ENCODE measurements at places on chromosomes 16 and 17.
A peak's percentile ranks its signal among the peaks of the same experiment; 100 is the strongest.

DNA sequence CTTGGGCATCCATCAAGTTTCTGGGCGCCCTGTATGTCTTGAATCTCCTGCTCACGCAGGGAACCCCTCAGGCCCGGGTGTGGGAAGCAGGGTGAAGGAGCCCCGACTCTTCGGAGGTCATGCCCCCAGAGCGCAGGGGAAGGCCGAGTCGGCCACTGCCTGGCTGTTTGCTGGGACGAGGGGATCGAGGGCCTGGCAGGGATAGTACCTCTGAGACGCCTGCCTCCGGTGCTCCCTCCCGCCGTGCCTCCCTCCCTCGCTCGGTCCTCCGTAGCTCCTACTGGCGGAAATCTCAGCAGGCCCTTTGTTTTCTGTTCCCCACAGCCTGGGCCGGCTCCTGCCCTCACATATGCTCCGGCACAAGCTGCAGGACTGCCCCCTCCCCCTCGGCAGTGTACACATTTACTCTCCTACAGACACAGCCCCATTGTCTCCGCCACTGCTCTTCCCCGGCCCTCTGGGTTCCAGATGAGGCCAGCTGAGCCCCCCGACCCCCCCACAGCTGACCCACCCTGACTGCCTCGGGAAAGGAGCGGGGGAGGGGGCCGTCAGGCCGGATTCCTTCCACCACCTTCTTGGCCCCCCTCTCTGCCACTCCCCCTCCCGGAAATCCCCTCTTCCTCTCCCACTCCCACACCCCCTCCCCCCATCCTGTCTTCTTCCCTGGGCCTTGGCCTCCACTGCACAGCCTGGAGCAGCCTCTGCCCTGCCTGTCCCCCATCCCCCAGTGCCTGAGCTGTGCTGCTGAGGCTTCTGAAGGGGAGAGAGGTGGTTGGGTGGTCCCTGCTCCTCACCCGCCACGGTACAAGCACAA is 1.4 kb downstream of the TRAF4 start:
- no peak for DNase-seq

GRCh38 chr17:4407851-4408250 is 25.9 kb upstream of the SPNS3 start:
- no peak for DNase-seq

- no peak for DNase-seq
These were observed 8.3 kb downstream of the SLC5A10 start for GRCh38 chr17:18960241-18960665.

- no peak for DNase-seq
These were observed 63.7 kb downstream of the SIAH1 start for GRCh38 chr16:48321317-48322036.

DNA sequence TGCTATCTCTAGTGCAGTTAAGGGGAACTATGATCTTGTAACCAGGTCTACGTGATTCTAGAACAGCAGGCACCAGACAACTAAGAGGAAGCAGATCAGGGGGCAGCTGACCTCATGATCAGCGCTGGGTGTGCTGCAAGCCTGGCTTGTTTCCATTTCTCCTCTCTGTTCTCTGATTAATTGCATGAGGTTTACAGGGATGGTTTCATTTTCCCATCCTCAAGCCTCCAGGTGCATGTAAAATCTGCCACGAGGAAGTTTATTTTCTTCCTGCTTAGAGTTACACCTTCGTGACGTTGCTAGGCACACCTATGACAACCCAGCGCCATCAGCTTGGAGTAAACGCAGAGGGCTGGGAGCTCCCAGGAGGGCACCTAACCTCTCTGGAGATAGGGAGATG is 4.3 kb upstream of the NUPR1 start:
- no peak for DNase-seq

DNA sequence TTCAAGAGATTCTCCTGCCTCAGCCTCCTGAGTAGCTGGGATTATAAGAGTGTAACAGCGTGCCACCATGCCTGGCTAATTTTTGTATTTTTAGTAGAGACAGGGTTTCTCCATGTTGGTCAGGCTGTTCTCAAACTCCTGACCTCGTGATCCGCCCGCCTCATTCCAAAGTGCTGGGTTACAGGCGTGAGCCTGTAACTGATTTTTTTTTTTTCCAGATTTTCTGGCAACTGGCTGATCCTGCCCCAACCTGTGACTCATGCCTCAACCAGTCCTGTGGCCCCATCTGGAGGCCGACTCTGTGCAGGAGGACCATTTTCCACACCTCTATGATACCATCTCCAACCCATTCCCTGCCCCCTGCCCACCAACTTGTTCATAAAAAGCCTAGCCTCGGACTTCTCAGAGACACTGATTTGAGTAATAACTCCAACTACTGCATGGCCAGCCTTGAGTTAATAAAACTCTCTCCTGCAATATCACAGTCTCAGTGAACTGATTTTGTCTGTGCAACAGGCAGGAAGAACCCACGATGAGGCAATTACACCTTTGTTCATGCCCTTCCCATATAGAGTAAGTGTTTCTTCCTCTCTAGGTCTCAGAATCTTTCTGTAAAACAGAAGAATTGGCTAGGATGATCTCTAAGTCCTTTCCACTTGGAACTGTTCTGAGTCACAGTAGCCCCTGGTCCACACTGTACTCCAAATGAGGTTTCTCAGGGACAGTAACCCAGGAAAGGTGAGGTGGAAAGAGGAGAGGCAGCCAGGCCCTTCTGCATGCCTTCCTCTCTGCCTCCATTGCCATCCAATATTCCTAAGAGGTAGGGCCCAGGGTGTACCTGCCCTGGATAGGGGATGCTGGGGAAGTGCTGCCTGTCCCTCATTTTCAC is 8.8 kb upstream of the CNOT1 start:
- no peak for DNase-seq

- peak; percentile 83 for DNase-seq
These were observed 31.0 kb downstream of the HASPIN start for GRCh38 chr17:3754458-3755334.

GRCh38 chr17:1231456-1231855 is 38.8 kb upstream of the BHLHA9 start:
- no peak for DNase-seq

DNA sequence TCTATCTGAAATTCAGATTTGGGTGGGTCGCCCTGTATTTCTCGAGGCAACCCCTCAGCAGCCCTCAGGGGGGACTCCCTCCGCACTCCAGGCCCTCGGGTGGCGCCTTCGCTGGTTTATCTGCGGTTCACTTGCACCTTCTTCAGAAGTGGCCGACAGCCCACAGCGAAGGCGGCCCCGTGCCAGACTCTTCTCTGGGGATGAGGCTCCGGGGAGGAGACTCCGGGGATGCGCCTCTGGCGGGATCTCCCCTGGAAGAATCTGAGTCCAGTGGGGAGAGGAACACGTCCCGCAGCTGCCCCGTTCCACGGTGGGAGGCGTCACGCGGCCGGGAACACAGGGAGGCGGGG is 63.9 kb upstream of the DNAJA2 start:
- peak; percentile 6 for DNase-seq

- DNase-seq, result no peak
These were observed 99.7 kb downstream of the ELAC2 start for GRCh38 chr17:12918142-12918541.

DNA sequence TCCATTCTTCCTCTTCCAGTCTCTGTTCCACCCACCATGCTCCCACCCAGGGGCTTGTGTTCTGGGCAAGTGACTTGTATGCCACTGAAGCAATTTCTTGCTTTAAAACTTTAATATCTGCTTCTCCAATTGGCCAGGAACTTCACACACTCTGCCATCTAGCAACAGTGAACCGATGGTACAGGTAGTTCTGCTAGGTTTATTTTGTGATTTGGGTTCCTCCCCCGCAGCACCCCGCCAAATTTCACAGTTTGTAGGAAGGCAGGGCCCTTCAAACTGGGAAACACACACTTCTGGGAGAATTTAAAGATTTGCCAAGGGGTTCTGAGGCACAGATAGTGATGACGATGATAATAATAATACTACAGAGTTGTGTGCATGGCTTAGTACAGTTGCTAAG is 3.3 kb downstream of the ARSG start:
- DNase-seq, result no peak

DNA sequence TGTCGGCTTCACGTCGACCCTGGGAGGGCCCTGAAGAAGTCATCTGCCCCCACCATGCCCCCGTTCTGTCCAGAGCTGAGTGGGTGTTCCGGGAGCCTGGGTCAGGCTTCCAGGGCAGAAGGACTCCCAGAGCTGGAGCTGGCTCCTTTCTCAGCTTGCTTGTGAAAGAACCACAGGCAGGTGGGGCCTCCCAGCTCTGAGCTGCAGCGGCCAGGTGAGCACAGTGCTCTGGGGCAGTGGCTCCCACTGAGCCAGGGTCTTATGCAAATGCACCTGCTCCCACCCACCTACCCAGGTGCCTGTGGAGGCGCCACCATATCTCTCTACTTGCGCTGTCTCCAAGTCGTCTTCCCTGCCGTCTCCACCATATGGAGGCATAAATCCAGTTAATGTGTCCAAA is 140.0 kb upstream of the RPL38 start:
- no peak for DNase-seq

DNA sequence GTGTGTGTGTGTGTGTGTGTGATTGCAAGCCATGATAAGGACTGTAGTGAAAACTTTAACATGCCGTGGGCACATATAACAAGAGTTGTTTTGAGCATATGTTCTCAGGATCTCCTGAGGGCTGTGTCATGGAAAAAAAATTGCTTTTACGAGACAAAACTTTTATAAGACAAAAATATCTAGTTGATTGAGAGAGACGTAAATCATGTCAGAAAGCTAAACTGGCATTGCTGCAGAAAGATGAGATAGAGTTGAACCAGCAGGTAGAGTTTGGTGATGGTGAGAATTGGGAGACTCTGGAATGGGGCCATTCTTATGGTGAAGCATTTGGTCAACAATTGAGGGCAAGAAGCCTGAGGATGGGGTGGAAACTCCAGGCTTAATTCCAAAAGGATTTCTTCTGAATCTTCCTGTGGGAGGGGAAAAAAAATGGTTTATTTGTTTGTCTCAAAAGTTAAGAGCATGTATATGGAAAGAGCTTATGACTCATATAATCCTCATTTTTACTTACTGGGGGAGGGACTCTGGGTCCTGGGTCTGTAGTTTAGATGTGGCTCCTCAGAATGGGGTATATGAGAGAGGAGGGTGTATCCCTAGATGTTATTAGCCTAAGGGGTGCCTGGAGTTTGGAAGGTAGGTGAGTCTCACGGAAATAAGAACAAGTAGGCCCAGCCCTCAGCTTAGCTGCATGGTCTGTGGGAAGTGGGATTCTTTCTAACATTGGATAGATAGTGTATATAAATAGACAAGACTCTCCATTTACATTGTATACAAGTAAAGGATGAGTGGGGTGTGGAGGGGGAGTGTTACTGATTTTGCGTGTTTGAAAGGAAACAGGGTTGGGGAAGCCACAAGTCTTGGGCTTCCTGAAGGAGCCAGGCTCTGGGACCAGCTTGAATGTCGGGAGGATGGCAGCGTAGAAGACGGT is 7.1 kb downstream of the MINK1 start:
- DNase-seq, result no peak

DNA sequence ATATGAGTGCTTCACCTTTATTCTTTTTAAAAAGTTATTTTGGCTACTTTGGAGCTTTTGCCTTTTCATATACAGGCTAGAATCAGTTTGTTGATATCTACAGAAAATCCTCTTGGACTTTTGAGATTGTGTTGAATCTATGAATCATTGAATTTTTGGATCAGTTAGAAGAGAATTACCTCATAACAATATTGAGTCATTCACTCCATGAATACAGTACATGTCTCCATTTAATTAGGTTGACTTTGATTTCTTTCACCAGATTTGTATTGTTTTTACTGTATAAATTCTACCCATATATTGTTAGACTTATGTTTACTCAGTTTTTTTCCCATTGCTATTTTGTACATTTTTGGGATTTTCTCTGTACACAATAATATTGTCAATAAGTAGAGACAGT is 54.4 kb downstream of the TAOK1 start:
- no peak for DNase-seq

- DNase-seq, result no peak
These were observed 16.4 kb upstream of the GLG1 start for GRCh38 chr16:74623214-74623838.

DNA sequence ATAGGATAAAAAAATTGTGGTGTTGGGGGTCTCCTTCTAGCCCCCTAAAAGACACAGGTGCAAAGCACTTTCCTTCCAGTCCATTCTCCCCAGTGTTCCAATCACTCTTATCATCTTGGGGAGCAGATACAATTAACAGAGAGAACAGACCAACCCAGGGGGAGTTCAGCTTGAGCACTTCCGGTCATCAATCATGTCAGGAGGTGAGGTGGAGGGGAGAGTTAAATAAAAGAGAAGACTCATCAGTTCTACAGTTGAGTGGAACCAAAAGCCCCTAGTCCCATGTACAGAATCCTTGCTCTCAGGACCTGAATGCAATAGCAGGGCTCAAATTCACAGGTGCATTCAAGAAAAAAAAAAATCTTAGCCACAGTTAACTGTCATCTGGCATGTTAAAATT is 122.3 kb downstream of the DYNLRB2 start:
- no peak for DNase-seq

All from T-cell (primary cell).